ENCODE measurements at places on chromosomes 7 and 10. TPM values are rescaled to one million over a fixed set of nuclear protein-coding genes. Genes with fewer than 3 reads are reported as not detected.

CD36 gene
- total RNA-seq, result not detected

IFIT1B gene
- total RNA-seq, result not detected

GRCh38 chr7:50397320-50397970 lies 52.7 kb downstream of the FIGNL1 start:
- H3K4me1 ChIP-seq, result peaks cover 74% of the 10 kb centered on the region
- H3K27ac ChIP-seq, result peak overlapping the region; percentile 87
- DNase-seq, result peak; percentile 65
- peaks cover 87% of the 10 kb centered on the region for H3K36me3 ChIP-seq
- H3K4me3 ChIP-seq, result peak overlapping the region; percentile 5

GRCh38 chr10:77548671-77549070 lies 88.9 kb downstream of the KCNMA1 start:
- H3K4me1 ChIP-seq, result no peaks in the 10 kb centered on the region
- no peak overlapping the region for H3K4me3 ChIP-seq
- no peak overlapping the region for H3K27ac ChIP-seq
- DNase-seq, result no peak
- H3K36me3 ChIP-seq, result no peaks in the 10 kb centered on the region

GRCh38 chr7:98795741-98796493 lies 73.9 kb downstream of the TMEM130 start:
- H3K27ac ChIP-seq, result no peak overlapping the region
- H3K4me3 ChIP-seq, result no peak overlapping the region
- peaks cover 4% of the 10 kb centered on the region for H3K4me1 ChIP-seq

All from activated CD4-positive, alpha-beta T cell treated with anti-CD3 and anti-CD28 coated beads, Interleukin-2, amount 10 ng/mL, durations not matched to agents 7 days and 5 days (primary cell).